ENCODE measurements at places on chromosomes 4 and X. TPM values are rescaled to one million over a fixed set of nuclear protein-coding genes. Genes with fewer than 3 reads are reported as not detected.

- no peaks in the 10 kb centered on the region for H3K27me3 ChIP-seq
- no peak overlapping the region for H3K4me3 ChIP-seq
- H3K36me3 ChIP-seq: no peaks in the 10 kb centered on the region
- no peak for DNase-seq
- no peak overlapping the region for H3K27ac ChIP-seq
Observed at GRCh38 chrX:21487832-21488231, 113.6 kb downstream of the CNKSR2 start.

DNA sequence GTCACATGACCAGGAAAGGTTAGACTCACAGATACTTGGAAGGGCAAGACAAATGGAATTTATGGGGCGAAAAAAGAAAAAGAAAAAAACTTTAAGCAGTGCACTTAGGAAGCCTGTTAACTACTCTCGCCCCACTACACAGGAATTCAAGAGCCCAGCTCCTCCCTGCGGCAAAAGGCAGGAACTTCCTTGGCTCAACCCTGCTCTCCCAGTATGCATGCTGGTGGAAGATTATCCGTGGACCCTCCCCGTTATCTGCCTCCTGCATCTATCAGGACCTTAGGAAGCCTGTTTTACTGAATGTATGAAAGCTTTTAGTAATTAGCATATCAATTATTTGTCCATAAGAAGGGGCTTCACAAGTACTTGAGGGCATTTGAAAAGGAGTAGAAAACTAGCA lies 40.1 kb upstream of the RPA4 start:
- no peak overlapping the region for H3K4me3 ChIP-seq
- H3K36me3 ChIP-seq: no peaks in the 10 kb centered on the region
- H3K4me1 ChIP-seq: no peaks in the 10 kb centered on the region
- no peak overlapping the region for H3K27ac ChIP-seq
- no peak for DNase-seq

DNA sequence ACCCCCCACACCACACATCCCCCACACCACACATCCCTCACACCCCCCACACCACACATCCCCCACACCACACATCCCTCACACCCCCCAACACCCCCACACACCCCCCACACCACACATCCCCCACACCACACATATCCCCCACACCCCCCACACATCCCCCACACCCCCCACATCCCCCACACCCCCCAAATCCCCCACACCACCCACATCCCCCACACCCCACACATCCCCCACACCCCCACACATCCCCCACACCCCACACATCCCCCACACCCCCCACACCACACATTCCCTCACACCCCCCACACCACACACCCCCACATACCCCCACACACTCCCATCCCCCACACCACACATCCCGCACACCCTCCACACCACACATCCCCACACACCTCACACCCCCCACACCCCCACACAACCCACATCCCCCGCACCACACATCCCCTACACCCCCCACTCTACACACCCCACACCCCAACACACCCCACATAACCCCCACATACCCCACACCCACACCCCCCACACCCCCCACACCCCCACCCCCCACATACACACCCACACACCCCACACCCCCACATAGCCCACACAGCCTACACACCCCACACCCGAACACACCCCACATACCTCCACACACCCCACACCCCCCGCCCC lies 172.9 kb downstream of the DCLK2 start:
- no peak overlapping the region for H3K27ac ChIP-seq
- H3K27me3 ChIP-seq: no peaks in the 10 kb centered on the region
- no peak for DNase-seq
- H3K4me1 ChIP-seq: no peaks in the 10 kb centered on the region
- H3K4me3 ChIP-seq: no peak overlapping the region

- no peak overlapping the region for H3K4me3 ChIP-seq
- H3K4me1 ChIP-seq: no peaks in the 10 kb centered on the region
- H3K36me3 ChIP-seq: no peaks in the 10 kb centered on the region
- no peak overlapping the region for H3K27ac ChIP-seq
- DNase-seq: no peak
- no peaks in the 10 kb centered on the region for H3K27me3 ChIP-seq
Observed at GRCh38 chr4:68076194-68076593, 53.5 kb downstream of the TMPRSS11F start.

DNA sequence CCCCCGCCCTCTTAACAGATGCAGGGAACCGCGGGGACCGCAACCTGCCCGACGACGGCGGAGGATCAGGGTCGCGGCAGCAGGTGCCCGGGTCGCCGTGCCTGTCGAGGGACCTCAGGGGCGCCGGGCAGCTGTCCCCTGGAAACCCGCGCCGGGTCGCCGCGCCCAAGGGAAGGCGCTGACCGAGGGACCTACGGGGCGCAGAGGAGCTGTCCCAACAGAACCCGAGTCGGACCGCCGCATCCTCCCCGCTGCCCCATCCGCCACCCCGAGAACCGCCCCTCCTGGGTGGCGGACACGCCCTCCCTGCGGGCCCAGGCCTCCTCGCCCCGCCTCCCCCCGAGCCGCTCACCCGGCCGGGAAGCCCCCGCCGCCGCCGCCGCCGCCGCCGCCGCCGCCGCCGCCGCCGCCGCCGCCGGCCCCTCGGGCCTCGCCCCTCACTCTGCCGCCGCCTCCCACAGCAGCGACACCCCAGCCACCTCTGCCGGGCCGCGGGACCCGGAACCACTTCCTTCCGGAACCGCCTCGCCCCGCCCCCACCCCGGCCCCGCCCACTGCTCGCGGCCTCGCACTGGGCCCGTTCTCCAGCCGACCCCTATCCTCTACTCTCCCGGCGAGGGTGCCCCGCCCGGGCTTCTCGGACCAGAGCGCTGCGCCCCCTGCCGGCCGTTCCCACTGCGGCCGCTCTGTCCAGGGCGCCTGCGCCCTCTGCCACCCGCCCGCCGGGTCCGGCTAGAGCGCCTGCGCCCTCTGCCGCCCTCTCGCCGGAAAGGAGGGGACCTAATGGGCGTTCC lies at the start of gene BCLAF3:
Gene BCLAF3, minus strand, starts transcription at position 506 of the 794 bp plus-strand sequence. CDS start 20,797 bp downstream, outside the sequence.
- peaks cover 2% of the 10 kb centered on the region for H3K4me1 ChIP-seq
- peak; percentile 90 for DNase-seq
- peak within 1 kb of the TSS; percentile 74 for H3K4me3 ChIP-seq
- H3K36me3 ChIP-seq: no peaks in the 10 kb centered on the region

DNA sequence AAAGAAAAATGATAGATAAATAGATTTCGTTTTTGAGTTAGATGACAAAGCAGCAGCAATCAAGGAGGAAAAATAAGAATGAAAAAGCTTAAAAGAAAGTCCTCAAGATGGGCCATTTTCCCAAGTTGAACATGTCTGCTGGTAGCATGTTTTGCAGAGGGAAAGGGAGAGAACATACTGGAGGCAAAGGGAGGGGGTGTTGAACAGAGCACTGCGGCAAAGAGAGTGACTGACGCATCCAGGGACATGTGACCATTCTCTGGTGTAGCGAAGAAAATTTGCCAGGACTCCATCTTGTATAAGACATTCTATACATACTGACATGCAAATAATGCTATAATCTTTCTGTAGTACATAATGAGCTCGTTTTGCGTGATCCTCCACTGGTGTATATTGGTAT lies 1.2 kb downstream of the LINC00632 start:
- no peak overlapping the region for H3K27ac ChIP-seq
- H3K4me3 ChIP-seq: no peak overlapping the region
- no peaks in the 10 kb centered on the region for H3K36me3 ChIP-seq
- no peak for DNase-seq

DNA sequence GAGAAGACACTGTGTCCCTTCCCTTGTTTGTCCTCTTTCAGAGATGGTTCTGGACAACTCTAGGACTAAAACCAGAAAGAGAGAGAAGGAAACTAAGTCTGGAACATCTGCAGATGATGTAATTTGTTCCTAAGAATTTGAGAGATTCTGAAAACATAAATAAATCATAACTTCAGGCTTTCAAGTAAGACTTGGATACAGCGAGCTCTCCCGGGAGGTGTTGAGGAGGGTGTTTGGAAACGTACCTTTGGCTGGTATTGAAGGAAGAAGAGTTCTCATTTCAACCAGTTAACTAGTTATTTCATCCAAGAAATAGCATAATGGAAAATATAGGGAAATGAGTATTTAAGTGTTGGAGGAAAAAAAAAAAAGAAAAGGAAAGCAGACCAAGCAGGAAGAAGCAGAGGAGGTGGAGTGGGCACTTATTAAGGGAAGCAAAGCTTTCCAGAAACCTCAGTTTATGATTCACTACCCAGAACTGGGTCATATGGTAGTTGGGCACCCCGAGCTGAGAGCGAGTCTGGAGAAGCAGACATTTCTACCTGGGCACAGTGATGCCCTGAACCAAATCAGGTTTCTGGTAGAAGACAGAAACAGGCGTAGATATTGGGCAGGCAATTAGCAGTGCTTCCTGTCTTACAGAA lies 26.9 kb downstream of the CCNG2 start:
- no peak overlapping the region for H3K27ac ChIP-seq
- no peak for DNase-seq
- no peaks in the 10 kb centered on the region for H3K27me3 ChIP-seq
- no peak overlapping the region for H3K4me3 ChIP-seq
- no peaks in the 10 kb centered on the region for H3K36me3 ChIP-seq

DNA sequence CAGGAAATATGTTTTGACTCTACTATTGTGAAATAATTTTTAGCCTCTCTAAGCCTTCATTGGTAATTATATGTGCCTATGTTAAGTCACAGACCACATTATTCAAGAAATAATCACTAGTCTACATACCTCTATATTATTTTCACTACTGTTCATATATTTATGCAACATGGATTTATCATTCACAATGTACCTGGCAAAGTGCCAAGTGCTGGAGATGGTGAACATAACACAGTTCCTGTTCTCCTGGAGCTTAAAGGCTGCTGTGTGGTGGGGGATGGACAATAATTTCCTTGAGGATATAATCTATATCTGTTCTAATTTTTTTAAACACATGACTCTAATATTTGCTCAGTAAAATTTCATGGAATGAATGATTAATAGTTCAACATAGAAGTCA lies 527.7 kb upstream of the CXorf51A start:
- H3K4me1 ChIP-seq: no peaks in the 10 kb centered on the region
- no peak for DNase-seq
- no peak overlapping the region for H3K4me3 ChIP-seq
- no peaks in the 10 kb centered on the region for H3K27me3 ChIP-seq
- no peaks in the 10 kb centered on the region for H3K36me3 ChIP-seq
- H3K27ac ChIP-seq: no peak overlapping the region

BMX gene
- 0.23 TPM for total RNA-seq

SHROOM3 gene
- 25.8 TPM for total RNA-seq

CABS1 gene
- not detected for total RNA-seq

SLC35A2 gene
- total RNA-seq: 15.5 TPM

WAS gene
- 5.6 TPM for total RNA-seq

UGT2B28 gene
- total RNA-seq: not detected

CPLX1 gene
- 0.14 TPM for total RNA-seq
